H1 (cell line): ENCODE measurements at places on chromosomes 11 and 22. TPM values are rescaled to one million over a fixed set of nuclear protein-coding genes. Genes with fewer than 3 reads are reported as not detected.

The PHOX2A gene
- total RNA-seq, result 0.19 TPM in 1 of 2 replicates, not detected in the other

The LRRC32 gene
- 0.44 and 0.99 TPM in 2 replicates for total RNA-seq

The DDI1 gene
- total RNA-seq, result not detected in 2 replicates

The PAK1 gene
- 142 and 151 TPM in 2 replicates for total RNA-seq

The PATE2 gene
- total RNA-seq, result not detected in 2 replicates

The CLDN5 gene
- 0.69 and 1.6 TPM in 2 replicates for total RNA-seq

The GAS2 gene
- total RNA-seq, result 1.5 and 1.7 TPM in 2 replicates

The LPXN gene
- 0.69 and 1.4 TPM in 2 replicates for total RNA-seq

The ADAMTS8 gene
- 15.5 and 16.6 TPM in 2 replicates for total RNA-seq

DNA sequence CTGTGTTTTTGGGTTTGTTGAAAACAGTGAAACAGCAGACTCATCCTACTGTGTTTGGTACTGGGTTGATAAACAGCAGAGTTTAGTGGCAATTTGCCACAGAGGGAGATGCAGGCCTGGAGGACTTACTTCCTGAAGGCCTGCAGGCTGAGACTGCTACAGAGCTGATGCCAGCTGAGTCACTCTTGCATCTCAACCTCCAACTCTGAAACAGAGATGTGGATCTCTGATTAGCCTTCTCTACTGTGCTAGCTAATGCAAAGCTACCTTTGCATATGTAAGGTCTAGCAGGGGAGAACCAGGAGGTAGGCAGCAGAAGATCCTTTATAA is 14.3 kb downstream of the ATP5MG start:
- DNase-seq, result no peak
- no peaks in the 10 kb centered on the region for H3K27me3 ChIP-seq
- H3K4me1 ChIP-seq, result peaks cover 4% of the 10 kb centered on the region; the same call in 1 of the 2 replicates

DNA sequence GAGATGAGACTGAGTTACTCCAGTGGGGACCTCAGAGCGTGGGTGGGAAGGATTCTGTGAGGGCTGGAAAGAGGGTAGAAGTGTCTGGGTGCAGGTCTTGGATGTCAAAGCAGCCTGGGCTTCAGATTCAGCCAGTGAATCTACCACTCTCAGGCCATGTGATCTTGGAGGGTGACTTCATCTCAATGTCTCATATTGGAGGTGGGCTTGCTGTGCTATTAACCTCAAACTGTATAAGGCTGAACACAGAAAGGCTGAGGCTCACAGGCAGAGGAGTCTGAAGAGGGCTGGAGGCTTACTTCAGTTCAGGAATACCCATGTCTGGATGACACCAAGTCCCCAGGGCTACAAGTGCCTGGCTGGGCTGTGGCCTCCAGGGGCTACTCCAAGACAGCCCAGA is 63.4 kb downstream of the CSNK2A3 start:
- no peaks in the 10 kb centered on the region for H3K36me3 ChIP-seq
- no peaks in the 10 kb centered on the region for H3K4me1 ChIP-seq
- H3K4me3 ChIP-seq, result no peak overlapping the region
- H3K27me3 ChIP-seq, result no peaks in the 10 kb centered on the region

DNA sequence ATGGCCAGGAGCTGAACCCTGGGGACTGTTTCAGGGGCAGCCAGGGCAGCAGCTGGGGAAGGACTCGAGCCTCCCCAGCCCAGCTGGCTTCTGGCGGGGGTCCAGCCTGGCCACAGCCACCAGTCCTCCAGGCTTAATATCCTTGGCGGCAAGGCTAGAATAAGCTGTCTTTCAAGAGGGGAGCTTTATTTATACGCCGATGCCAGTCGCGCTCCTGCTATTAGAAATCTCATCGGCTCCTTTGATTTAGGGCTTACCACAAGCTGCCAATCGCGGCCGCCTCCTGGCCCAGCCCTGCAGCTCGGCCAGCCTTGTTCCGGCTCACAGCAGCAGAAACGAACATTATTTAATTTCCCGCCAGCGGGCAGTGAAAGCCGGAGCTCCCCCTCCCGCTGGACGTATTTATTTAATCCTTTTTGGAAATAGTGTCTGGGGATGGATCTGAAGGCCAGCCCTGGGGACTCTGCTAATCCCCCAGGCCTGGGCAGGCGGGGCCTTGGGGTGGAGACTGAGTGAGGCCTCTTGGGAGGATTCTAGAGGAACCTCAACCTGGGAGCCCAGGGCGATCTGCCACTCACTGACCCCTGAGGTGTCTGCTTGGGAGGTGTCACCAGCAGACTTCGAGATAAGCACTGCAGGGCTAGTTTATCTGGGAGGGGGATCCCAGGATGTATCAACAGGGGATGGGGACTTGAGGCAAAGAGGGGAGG is 363.1 kb downstream of the MN1 start:
- no peak overlapping the region for H3K4me3 ChIP-seq
- DNase-seq, result no peak
- no peaks in the 10 kb centered on the region for H3K36me3 ChIP-seq
- peaks cover 4% of the 10 kb centered on the region for H3K4me1 ChIP-seq
- H3K27ac ChIP-seq, result no peak overlapping the region

GRCh38 chr22:31313366-31314147 is 21.3 kb upstream of the PIK3IP1 start:
- no peak overlapping the region for H3K4me3 ChIP-seq
- H3K27ac ChIP-seq, result peak overlapping the region; percentile 86
- DNase-seq, result peak; percentile 90
- H3K27me3 ChIP-seq, result no peaks in the 10 kb centered on the region

- H3K4me1 ChIP-seq, result no peaks in the 10 kb centered on the region
- H3K4me3 ChIP-seq, result no peak overlapping the region
Observed at GRCh38 chr22:42022162-42022847, 23.7 kb downstream of the WBP2NL start.

DNA sequence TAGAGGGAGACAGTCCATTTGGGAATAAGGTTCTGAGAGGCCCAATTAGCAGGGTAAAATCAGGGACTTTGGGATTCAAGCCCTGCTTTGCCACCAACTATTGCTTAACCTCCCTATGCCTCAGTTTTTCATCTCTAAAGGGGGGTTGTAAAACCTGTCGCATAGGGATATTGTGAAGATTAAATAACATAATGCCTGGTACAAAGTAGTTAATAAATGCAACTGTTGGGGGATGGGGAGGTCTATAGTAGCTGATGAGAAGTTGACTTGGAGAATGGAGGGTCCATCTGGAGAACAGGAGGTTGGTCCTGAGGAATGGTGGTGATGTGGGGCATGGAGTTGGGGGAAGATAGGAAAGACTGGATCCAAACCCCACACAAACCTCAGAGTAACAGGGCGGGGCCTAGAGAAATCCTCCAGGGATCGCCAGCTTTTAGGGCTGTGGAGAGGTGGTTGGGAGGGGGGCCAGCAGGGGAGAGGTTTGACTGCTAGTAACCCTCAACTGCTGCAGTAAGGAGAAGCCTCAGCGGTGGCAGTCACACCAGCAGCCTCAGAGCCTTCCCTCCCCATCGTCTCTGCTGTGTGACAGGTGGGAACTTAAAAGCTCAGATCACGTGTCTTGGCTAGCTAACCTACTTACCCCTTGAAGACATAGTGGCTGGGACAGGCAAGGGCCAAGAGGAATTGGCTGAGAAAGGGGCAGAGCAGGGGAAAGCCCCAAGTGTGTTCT is 1.1 kb upstream of the ABCG4 start:
- H3K27ac ChIP-seq, result no peak overlapping the region
- H3K27me3 ChIP-seq, result peaks cover 30% of the 10 kb centered on the region
- H3K36me3 ChIP-seq, result no peaks in the 10 kb centered on the region

DNA sequence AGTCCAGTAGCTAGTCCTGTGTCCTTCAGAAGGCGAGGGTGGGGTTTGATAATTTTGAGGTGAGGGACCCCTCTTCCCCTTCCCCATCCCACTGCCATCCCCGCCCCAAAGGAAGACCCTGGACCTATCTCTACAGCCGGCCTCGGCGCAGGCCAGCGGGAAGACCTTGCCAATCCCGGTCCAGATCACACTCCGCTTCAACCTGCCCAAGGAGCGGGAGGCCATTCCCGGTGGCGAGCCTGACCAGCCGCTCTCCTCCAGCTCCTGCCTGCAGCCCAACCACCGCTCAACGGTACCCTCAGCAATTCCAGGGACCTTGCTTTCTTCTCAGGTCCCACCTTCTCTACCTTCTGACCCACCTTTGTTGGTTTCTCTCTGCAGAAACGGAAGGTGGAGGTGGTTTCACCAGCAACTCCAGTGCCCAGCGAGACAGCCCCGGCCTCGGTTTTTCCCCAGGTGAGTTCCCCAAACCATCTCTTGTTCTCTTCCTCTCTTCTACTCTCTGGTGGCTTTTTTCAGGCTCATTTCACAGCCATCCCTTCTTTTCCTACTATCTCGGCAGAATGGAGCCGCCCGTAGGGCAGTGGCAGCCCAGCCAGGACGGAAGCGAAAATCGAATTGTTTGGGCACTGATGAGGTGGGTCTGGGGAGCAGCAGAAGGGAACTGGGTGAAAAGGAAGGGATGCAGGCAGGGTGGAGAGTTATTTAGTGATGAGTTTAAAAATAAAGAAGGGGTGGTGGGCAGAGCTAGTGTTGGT is 1.3 kb downstream of the KAT5 start:
- DNase-seq, result no peak
- H3K27me3 ChIP-seq, result no peaks in the 10 kb centered on the region
- 0 out of 2 replicates have a peak, but pooled peaks cover 2% of the 10 kb centered on the region for H3K4me1 ChIP-seq
- peaks cover 19% of the 10 kb centered on the region for H3K36me3 ChIP-seq

DNA sequence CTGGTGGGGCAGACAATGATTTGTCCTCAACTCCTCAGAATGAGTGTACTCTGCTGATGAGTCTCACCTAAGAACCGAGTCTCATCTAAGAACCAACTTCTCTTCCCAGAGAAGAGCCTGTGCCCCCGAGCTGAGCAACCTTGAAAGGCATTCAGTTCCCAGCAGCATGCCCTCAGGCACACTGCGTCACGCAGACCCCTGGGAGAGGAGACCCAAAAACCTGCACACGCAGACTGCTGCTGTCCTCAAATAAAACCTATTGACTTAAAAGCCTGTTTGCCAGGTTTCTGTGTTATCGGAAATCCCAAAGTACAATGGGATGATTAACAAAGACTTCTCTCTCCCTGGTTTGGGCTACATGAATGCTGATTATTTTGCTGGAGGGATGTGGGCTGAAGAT is 121.2 kb downstream of the C11orf58 start:
- H3K27me3 ChIP-seq, result no peaks in the 10 kb centered on the region
- peaks cover 4% of the 10 kb centered on the region; the same call in 1 of the 2 replicates for H3K4me1 ChIP-seq
- H3K27ac ChIP-seq, result no peak overlapping the region
- no peak for DNase-seq
- H3K36me3 ChIP-seq, result peaks cover 3% of the 10 kb centered on the region

DNA sequence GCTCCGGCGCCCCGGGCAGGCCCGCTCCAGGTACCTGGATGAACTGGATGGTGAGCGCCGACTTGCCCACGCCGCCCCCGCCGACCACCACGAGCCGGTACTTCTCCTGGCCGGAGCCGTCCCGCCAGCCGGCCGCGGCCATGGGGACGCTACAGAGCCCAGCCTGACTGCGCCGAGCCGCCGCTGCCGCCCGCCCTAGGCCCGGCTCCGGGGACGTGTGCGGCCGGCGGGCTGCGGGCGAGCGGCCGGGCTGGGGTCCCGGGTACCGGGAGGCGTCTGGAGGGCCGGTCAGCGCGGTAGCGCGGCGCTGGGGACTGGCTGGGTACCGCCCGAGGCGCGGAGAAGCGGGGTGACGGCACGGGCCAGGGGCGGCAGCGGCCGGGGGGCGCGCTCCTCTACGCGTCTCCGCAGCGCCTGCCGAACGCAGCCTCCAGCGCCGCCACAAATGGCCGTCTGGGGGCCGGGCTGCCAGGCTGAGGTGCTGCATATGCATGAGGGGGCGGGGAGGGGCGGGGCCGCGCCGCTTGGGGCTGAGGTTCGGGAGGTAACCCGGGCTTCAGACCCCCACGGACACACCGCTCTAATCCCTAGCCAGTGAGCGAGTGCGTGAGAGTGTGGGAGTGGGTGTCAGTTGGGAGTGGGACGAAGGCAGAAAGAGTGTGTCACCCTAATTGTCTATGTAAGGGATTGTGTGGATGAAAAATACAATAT is at the start of gene RRAS2:
RRAS2 (minus strand) TSS at position 455 of the 711 bp plus-strand sequence; CDS start at position 142, 313 bp downstream.
- no peak for DNase-seq
- peak within 1 kb of the TSS; percentile 78; the same call in 1 of the 2 replicates for H3K27ac ChIP-seq
- H3K27me3 ChIP-seq, result no peaks in the 10 kb centered on the region
- H3K36me3 ChIP-seq, result no peaks in the 10 kb centered on the region

- H3K4me3 ChIP-seq, result no peak overlapping the region
- H3K36me3 ChIP-seq, result no peaks in the 10 kb centered on the region
- H3K27ac ChIP-seq, result no peak overlapping the region
- no peaks in the 10 kb centered on the region for H3K27me3 ChIP-seq
- no peaks in the 10 kb centered on the region for H3K4me1 ChIP-seq
Observed at GRCh38 chr11:67167091-67167490, 48.0 kb downstream of the KDM2A start.

- H3K27ac ChIP-seq, result no peak overlapping the region
- H3K4me1 ChIP-seq, result peaks cover 17% of the 10 kb centered on the region; the same call in 1 of the 2 replicates
- no peaks in the 10 kb centered on the region for H3K36me3 ChIP-seq
- H3K27me3 ChIP-seq, result no peaks in the 10 kb centered on the region
- H3K4me3 ChIP-seq, result no peak overlapping the region
- DNase-seq, result no peak
Observed at GRCh38 chr22:43745783-43746356, 66.2 kb downstream of the EFCAB6 start.

DNA sequence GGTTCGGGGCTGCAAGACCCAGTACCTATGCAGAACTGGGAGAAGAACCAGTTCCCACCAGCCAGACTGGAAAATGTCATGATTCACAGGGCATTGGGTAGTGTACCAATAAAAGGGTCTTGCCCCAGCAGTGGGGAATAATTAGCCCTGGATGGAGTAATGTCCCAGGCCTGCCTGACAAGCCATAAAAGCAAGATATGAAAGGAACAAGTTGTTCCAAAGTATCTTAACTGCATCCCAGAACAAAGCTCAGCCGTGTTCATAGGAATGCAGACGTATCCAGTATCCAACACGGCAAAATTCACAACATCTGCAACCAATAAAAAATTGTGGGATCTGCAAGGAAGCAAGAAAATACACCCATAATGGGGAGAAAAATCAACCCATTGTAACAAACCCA is 47.9 kb downstream of the ASCL2 start:
- no peak overlapping the region for H3K27ac ChIP-seq
- DNase-seq, result no peak
- H3K4me3 ChIP-seq, result no peak overlapping the region
- H3K36me3 ChIP-seq, result no peaks in the 10 kb centered on the region
- no peaks in the 10 kb centered on the region for H3K4me1 ChIP-seq

GRCh38 chr11:107777110-107777509 is 65.3 kb upstream of the SLN start:
- H3K27ac ChIP-seq, result no peak overlapping the region
- no peaks in the 10 kb centered on the region for H3K27me3 ChIP-seq
- no peak for DNase-seq
- H3K4me1 ChIP-seq, result no peaks in the 10 kb centered on the region
- H3K36me3 ChIP-seq, result no peaks in the 10 kb centered on the region

DNA sequence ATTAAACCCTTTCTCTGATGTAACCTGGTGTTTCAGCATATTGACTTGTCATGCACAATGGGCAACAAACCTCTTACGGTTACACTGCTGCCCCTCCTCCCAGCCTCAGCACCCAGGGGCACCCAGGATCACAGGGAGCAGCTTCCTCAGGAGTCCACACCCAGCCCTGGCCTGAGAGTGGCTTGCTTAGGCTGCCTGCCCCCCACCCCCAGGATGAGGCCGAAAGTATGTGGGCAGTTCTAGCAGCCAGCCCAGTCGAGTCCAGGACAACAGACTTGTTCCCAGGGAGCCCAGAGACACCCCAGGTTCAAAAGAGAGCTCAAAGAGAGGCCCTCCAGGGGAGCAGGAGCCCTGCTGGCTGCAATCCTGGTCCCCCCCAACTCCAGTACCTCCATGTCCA is 108.1 kb upstream of the THY1 start:
- H3K4me1 ChIP-seq, result peaks cover 2% of the 10 kb centered on the region
- no peak overlapping the region for H3K4me3 ChIP-seq
- no peaks in the 10 kb centered on the region for H3K36me3 ChIP-seq

- H3K4me1 ChIP-seq, result peaks cover 5% of the 10 kb centered on the region
- no peak for DNase-seq
- H3K27me3 ChIP-seq, result no peaks in the 10 kb centered on the region
- peaks cover 3% of the 10 kb centered on the region; the same call in 1 of the 2 replicates for H3K36me3 ChIP-seq
- peak overlapping the region; percentile 97 for H3K4me3 ChIP-seq
Observed at GRCh38 chr11:134224710-134225664, 516 bp downstream of the VPS26B start.
